ENCODE measurements at places on chromosomes 2 and 18.
A peak's percentile ranks its signal among the peaks of the same experiment; 100 is the strongest.

GRCh38 chr2:17975401-17975800 lies 96.9 kb downstream of the KCNS3 start:
- DNase-seq: no peak

- no peak for DNase-seq
These were observed 83.7 kb downstream of the EN1 start for GRCh38 chr2:118763797-118764196.

- no peak for DNase-seq
These were observed 136.0 kb upstream of the ITGB6 start for GRCh38 chr2:160336105-160336504.

GRCh38 chr2:239283288-239283945 lies 117.4 kb downstream of the HDAC4 start:
- no peak for DNase-seq

DNA sequence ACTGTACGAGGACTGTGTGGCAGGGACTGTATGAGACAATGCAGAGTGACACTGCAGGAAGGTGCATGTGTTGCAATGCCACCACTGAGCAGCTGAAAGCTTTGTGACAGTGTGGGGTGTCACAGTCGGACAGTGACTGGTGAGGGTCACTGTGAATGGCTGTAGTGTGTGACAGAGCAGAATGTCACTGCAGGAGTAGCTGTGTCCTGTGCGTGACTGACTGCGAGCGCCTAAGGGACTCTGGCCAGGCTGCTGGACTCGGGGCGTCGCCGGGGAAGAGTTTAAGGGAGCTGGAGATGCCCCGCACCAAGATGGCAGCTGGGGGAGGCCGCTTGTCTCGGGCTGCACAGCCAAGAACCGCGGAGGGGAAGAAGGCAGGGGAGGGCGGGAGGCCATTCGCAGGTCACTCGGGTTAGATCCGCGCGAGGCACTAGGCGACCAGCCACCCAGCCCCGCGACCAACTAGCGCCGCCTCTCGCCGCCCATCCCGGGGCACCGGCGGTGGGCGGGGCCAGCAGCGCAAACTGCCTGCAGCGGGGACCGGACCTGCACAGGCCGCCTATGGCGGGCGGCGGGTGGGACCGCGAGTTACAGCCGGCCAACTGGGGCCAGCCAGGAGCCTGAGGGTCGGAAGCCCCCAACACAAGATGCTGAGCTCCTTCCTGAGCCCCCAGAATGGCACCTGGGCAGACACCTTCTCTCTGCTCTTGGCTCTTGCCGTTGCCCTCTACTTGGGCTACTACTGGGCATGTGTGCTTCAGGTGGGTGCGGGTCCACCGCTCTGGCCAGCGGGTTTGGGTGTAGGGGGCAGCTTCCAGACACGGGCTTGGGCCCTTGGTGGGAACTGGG lies at the start of gene ABHD1:
Gene ABHD1 (plus strand): TSS at position 514 of the 849 bp plus-strand sequence. CDS start 134 bp downstream, at position 648.
- peak; percentile 9 for DNase-seq

DNA sequence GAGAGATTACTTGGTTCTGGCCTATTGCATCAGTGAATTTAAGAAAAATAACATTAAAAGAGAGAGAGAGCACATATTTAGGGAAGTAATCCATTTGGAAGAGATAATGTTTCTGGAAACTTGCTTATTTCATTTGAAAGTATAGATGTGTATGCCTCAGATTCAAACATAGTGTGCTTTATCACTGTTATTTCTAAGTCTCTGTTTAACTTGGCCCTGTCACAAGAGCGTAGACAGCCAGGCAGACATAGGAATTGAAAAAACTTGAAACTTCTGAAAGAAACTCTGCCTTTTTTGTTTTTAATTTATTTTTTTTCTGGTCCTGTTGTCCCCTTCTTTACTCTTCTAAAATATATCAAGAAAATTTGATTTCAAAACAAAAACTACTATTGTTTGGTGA lies 849.1 kb downstream of the CNTNAP5 start:
- no peak for DNase-seq

DNA sequence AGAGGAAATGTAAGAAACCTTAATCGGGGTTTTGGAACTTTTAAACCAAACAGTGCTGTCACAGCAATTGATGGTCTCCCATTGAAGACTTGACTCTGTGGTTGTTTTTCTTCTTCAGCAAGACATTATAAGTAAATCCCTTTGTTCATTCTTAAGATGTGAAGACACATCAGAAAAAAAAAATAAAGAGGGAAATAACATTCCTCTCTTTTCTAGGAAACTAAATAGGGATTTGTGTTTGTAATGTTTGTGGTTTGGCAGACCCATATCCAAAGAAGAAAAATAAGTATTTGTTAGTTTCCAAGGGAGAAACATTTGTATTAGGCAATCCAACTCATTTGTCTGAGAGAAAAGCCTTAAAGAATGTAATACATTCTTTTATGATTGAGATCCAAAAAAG lies 359.9 kb downstream of the DSC3 start:
- DNase-seq: no peak

- DNase-seq: no peak
These were observed 275.1 kb upstream of the STON1 start for GRCh38 chr2:48254839-48255238.

DNA sequence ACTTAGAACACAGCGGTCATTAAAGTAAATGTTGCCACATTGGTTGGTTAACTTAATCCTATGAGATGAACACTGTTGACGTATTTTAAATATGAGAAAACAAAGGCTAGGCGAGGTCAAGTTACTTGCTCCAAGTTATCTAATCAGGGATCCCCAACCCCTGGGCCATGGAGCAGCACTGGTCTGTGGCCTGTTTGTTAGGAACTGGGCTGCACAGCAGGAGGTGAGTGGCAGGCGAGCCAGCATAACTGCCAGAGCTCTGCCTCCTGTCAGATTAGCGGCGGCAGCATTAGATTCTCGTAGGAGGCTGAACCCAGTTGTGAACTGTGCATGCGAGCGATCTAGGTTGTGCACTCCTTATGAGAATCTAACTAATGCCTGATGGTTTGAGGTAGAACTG lies 878.9 kb downstream of the CPS1 start:
- no peak for DNase-seq

DNA sequence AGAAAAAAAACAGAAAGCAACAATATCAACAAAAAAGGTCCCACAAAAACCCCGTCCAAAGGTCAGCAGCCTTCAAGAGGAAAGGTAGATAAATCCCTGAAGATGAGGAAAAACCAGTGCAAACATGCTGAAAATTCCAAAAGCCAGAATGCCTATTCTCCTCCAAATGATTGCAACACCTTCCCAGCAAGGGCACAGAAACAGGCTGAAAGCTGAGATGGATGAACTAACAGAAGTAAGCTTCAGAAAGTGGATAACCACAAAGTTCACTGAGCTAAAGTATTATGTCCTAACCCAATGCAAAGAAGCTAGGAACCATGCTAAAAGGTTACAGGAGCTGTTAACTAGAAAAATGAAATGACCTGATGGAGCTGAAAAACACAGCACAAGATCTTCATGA lies 226.4 kb upstream of the DSEL start:
- no peak for DNase-seq

- DNase-seq: no peak
These were observed 311.6 kb downstream of the STK39 start for GRCh38 chr2:167935803-167936110.

GRCh38 chr2:1981421-1981820 lies 237.1 kb upstream of the PXDN start:
- DNase-seq: no peak

DNA sequence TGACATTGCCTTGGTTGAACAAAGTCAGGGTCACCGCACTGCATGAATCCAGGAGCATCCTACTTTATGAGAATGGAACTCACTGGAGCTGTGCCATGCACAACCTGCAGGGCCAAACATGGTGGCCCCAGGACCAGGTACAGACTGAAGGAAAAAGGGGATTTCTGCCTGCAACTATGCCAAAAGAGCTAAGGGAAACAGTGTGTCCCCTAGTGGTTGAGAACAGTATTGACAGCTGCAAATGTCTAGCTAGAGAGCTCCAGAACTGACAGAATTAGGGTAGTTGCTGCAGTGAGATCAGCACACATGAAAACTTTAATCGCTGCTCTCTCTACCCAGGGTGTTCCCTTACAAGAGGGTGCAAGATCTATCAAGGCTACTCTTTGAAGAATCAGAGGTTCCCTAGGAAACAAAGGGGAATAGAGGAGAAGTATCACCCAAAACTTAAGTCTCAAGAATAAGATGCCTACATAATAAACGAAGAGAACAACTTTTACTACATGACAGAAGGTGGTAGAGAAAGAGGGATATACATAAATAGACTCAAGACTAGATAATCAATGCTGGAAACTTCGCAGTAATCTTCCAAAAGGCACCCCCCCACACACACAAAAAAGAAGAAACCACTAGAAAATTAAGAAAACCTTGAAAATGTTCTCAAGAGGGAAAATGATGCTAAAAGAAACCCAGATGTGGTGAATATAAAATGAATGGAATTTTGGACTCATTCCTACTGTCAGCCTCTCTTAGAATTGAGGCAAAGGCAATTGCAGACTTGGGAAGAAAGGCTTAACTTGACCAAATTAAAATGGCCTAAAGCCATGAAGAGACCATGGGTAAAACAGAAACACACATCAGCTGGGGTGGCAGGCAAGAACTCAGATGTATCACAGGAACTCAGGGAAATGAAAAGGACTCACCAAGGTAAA lies 43.6 kb upstream of the IHH start:
- no peak for DNase-seq

- DNase-seq: no peak
These were observed 45.8 kb upstream of the ID2 start for GRCh38 chr2:8636041-8636491.

DNA sequence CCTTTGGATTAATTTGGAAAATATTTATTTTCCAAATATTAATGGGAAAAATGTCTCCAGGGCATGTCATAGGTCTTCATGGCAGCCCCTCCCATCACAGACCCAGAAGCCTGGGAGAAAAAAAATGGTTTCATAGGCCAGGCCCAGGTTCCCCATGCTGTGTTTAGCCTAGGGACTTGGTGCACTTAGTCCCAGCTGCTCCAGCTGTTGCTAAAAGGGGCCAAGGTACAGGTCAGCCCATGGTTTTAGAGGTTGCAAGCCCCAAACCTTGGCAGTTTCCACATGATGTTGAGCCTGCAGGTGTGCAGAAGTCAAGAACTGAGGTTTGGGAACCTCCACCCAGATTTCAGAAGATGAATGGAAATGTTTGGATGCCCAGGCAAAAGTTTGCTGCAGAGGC lies 309.6 kb downstream of the SOCS6 start:
- DNase-seq: no peak

DNA sequence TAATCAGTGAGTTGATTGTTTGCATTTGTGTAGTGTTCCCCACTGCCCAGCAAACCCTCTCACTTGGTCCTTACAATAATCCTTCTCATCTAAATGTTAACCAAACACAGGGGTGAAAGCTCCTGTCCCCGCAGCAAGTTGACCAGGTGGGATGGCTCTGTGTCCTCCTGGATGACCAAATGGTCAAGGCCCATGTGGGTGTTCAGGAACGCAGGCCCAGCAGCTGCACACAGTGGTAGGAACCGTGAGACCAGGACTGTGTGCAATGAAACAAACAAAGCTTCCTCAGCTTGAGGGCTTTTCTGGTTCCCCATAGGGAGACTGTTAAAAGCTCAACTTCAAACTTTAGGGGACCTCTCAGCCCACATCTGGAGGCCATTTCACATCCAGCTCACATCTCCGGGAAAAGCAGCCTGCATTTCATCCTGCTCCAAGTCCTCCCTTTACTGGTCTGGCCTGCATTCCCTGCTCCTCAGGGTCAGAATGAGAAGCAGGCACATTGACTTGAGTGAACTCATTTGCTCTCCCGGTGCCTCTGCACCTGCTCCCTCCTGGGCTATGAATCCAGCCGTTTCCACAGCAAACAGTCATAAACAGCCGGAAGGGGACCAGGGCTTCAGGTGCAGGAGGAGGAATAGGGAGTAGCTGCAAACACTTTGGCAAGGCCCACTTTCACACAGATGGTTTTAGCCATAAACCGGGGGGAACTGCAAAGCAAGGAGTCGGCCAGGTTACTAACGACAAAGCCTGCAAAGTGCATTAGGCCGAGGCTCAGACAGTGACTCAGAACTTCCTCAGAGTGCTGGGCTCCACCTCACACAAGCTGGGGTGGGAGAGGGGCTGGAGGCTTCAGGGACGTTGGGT lies 144.7 kb downstream of the CAPN13 start:
- no peak for DNase-seq

GRCh38 chr2:63882395-63883105 lies 40.9 kb downstream of the UGP2 start:
- DNase-seq: no peak

GRCh38 chr2:55045780-55046179 lies 4.5 kb downstream of the RTN4 start:
- no peak for DNase-seq

- no peak for DNase-seq
These were observed 118.4 kb downstream of the TWIST2 start for GRCh38 chr2:238966072-238966937.

DNA sequence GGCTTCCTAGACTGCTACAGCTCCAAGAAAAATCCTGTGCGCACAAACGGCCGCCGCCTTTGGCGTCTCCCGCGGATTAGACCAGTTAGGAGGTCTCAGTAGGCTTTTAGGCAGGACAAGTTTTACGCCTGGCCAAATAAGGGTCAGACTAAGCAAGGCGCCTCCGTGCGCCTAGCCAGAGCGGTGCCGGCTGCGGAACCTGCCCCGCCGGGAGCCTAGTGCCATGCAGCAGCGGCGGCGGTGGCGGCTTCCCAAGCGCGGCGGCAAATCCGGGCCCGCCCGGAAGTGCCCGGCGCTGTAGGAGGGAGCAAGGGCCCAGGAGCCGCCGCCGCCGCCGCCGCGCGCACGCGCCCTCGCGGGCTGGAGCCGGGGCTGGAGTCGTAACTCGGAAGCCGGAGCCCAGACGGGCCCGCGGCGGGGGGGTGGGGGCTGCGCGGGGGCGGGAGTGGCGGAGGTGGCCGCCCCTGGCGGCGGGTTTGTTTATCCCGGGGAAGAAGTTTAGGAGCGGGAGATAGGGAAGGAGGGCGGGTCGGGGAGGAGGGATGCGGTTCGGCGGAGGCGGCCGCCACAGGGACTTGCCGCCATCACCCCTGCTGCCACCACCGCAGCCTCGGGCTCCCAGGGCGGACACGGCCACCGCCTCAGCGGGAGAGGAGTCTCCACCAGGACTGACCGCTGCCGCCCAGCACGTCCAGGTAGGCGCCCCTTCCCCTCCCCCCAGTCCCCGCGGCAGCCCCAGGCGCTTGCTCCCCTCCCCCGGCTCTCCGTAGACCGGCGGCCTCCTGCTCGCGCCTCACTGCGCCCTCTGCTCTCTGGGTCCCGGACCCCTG lies at the start of gene SPOPL:
Gene SPOPL (plus strand): TSS at position 346 of the 830 bp plus-strand sequence. CDS start 48,447 bp downstream, outside the sequence.
- peak; percentile 71 for DNase-seq

- DNase-seq: no peak
These were observed 87.4 kb upstream of the GLS start for GRCh38 chr2:190792956-190793888.

- no peak for DNase-seq
These were observed 18.0 kb upstream of the KLHL23 start for GRCh38 chr2:169715379-169716237.
